Activated gamma-delta T cell treated with Interleukin-2 at 50 U/mL for 16 hours (primary cell): ENCODE measurements at places on chromosomes 2 and 18.

GRCh38 chr2:29780906-29781305 lies 140.5 kb downstream of the ALK start:
- no peak for DNase-seq

DNA sequence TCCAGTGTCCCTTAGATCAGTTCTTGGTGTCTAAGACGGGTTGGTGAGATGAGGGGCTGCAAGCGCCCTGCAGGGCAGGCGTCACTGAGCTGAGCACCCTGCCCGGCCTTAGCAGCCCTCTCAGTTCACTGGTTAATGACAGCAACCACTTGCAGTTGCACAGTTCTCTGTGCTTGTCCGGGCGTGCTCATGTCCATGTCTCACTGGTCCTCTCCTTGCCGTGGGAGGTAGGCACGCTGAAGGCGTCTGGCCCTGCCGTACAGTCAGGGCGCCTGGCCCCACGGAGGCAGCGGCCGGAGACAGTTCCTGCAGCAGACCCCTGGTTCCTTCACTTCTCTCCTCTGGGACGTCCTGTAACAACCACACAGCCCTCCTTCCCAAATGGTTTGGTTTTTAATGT lies 75.3 kb downstream of the ARHGEF4 start:
- no peak for DNase-seq

- DNase-seq: no peak
These were observed 106.5 kb downstream of the EHBP1 start for GRCh38 chr2:62811972-62812371.

- no peak for DNase-seq
These were observed 28.3 kb upstream of the ASAP2 start for GRCh38 chr2:9178110-9178903.

- DNase-seq: no peak
These were observed 24.6 kb downstream of the GCG start for GRCh38 chr2:162127422-162127821.

- no peak for DNase-seq
These were observed 2.2 kb upstream of the SLC40A1 start for GRCh38 chr2:189582809-189583192.

- DNase-seq: no peak
These were observed 1.4 kb downstream of the ZBTB14 start for GRCh38 chr18:5294113-5294456.

DNA sequence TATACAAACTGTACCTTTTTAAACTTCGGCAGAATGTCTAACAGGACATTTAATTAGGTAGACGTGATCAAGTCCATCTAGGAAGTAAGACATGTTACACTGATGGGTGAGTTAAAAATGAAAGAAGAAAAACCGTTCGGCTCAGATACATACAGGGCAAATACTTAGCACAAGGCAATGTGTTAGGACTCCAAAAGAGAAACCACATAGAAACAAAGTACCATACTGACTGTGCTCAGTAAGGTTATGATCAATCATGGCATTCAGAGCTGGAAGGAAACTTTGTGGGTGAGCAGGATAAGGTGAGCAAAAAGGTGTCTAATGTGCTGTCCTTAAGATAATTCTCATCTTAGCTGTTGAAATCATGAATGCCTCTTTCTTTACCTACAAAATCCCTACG lies 211.9 kb downstream of the STK39 start:
- no peak for DNase-seq

GRCh38 chr2:203359450-203359849 lies 31.3 kb downstream of the ABI2 start:
- DNase-seq: no peak

- DNase-seq: no peak
These were observed 47.6 kb upstream of the MSTN start for GRCh38 chr2:190110131-190110530.

GRCh38 chr18:46335534-46336101 lies 231.4 kb downstream of the HAUS1 start:
- no peak for DNase-seq

DNA sequence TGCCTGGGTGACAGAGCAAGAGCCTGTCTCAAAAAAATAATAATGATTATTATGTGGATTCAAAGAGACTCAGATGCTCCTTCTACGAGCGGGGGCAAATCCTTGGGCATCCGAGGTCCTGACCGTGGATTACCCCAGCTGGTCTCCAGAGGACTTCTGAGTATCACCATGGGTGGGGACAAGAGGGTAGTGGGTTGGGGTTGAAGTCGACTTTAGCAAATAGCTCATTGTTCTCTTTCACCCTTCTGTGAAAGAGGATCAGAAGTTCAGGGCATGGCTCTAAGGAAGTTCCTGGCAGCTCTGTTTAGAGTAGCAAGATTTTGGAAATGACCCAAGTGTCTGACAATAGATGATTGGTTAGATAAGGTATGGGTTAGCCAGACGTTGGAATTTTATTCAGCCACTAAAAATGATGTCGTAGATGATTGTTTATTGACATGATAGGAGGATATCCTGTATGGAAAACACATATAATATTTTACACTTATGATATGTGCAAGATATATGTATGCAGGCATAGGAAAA lies 59.0 kb upstream of the SPRED2 start:
- no peak for DNase-seq

- no peak for DNase-seq
These were observed 1225.4 kb upstream of the LRRTM1 start for GRCh38 chr2:81529944-81530343.

DNA sequence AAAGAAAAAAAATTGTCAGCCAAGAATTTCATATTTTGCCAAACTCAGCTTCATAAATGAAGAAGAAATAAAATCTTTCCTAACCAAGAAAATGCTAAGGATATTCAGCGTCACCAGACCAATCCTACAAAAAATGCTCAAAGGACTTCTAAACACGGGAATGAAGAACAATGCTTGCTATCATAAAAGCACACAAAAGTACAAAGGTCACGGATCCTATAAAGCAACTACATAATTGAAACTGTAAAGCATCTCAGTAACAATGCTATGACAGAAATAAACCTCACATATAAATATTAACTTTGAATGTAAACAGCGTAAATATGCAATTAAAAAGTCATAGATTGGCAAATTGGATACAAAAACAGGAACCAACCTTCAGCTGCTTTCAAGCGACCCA lies 1314.6 kb upstream of the GYPC start:
- no peak for DNase-seq

GRCh38 chr2:219277703-219278654 lies 1.2 kb upstream of the DNAJB2 start:
- peak; percentile 69 for DNase-seq

GRCh38 chr2:157825885-157826284 lies 50.2 kb downstream of the ACVR1 start:
- no peak for DNase-seq

DNA sequence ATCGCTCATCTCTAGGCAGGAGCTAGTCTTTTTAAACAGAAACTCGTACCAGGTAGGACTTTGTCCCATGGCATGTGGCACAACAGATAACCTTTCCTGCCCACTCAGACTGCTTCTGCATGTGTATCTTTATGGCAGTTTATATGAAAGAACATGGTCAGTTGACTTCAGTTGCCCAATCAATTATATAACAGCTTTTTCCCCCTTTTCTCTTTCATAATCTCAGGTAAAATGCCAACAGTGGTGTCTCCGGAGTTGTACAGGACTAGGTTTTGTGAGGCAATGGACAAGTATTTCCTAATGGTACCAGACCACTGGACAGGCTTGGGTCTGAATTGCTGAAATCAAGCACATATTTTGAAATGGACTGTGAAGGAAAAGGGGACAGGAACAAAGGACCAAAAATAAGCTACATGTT lies 51.6 kb upstream of the PTH2R start:
- DNase-seq: no peak

- no peak for DNase-seq
These were observed 317.3 kb downstream of the RBM43 start for GRCh38 chr2:150944315-150944714.

DNA sequence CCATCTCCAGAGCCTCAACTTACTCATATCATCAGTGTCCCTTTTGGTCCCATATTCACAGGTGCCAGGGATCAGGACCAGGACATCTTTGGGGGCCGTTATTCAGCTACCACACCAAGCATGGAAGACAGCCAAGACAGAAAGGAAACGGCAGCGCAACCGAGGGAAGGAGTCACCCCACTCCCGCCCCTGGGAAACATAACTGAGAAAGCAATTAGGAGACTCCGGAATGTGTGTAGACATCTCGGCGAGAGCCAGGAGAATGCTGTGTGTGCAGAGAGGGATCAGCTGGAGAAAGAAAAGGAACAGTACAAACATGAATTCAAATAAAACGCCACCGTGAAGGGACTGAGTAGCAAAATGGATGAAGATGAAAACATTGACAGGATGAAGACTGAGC lies 13.4 kb upstream of the BOK start:
- DNase-seq: no peak

DNA sequence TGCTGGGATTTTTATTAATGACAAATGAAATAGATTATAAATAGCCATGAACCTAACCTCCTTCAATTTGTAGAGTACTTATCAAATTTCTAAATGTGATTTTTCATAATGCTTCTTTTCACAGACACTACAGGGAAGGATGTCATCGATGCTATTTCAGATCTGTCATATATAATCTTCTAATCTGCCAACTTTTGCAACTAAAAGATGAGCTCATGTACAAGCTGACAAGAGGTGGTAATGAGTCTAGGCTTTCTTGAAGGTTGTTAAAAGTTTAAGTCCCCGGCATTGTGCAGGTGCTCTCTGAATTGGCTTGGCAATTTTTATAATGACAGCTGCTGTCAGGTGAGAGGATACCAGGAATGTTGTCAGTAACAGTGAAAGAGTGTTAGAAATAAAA lies 320.4 kb downstream of the LRRTM4 start:
- DNase-seq: no peak

- DNase-seq: no peak
These were observed 158.7 kb downstream of the TDRD15 start for GRCh38 chr2:21282515-21282898.

DNA sequence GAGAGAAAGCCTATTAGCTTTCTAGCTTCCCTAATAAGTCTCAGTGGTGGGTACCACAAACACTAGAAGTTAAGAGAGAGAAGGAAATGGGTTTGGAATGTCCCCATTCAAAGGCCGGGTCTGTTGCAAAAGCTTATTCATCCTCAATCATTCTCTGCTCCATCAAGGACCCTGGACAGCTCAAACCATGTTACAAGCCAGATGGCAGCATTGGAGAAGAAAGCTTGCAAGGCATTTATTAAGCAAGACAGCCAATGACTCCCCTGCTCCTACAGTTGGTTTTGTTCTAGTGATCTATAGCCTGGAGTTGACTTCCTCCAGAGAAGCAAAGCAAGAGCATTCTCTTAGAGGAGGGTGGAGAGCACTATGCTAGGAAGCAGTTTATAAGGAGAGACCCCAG lies 86.9 kb upstream of the LMAN1 start:
- DNase-seq: no peak

DNA sequence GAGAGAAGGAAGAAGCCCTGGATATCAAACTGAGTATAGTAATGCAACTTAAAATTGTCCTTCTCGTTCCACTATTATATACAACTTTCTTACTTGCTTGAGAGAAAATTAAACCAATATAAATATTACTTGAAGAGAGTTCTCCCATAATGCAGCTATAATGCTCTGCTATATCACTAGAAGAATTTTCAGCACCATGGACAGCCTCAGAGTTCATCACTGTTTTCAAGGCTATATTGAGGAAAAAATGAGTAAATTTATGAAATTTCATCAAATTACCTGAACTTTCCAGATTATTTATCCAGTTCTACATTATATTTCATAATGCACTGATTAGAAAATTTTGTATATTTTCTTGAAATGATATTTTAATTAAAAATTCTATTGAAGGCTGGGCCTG lies 1053.5 kb upstream of the FAM98A start:
- DNase-seq: no peak

GRCh38 chr18:50895350-50896045 lies 16.6 kb downstream of the ME2 start:
- DNase-seq: no peak

DNA sequence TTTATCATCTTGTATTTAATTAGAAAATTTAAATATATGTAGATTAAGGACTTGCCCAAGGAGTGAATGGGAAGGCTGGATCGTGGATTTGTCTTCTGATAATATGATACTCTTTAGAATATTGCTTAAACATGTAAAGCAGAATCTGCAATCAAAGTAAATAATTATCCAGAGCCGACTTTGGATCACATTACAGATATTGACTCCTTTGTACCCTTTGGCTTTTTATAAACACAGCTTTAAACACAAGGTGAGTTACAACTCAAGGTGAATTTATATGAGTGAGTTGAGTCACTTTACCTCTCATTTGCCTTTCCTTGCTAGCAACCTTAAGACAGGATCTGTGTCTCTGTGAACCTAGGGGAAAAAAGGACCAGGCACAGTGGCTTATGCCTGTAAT lies 37.7 kb upstream of the SLC25A52 start:
- DNase-seq: no peak

DNA sequence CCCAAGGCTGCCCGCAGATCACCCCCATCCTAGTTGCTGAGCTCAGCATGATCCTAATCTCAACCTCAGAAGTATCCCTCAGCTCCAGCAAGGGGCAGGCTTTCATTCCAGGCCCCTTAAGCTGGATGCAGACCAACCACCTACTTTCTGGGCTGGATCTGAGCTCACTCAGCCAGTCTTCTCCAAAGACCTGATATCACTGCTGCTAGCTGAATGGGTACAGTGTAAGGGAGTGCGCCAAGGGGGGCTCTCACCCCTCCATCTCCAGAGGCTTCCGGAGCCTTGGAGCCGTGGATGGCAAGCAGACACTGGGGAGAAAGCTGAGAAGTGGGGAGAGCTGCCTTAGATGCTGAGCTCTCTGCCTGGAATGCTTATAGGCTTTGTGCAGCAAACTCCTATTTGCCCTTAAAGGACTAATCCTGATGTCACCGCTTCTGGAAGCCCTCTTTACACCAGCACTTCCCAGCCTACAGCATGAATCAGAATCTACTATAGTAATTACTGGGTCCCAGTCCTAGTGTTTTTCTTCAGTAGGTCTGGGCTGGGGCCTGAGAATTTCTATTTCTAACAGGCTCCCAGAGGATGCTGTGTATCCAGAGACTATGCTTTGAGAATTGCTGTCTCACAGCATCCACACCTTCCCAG lies 31.0 kb downstream of the GYPC start:
- no peak for DNase-seq

DNA sequence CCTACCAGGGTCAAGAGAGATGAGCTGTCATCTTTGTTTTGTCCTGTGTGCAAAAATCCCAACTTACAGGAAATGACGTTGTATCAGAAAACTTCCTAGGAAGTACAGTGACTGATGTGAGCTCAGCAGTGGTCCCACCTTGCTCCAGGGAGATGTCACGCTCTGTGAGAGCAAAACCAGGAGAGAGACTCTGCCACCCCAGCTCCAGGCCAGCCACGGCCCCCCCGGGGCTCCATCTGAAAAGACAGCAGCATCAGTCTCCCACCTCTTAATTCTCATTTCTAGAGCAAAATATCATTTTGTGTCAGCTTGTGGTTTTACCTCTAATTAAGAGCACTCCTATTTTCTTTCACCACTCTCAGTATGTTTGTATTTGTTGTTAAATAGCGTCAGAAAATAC lies 57.5 kb downstream of the MYL12B start:
- DNase-seq: no peak

GRCh38 chr18:48202006-48202348 lies 207.2 kb downstream of the ZBTB7C start:
- no peak for DNase-seq
